ENCODE measurements at places on chromosomes 7 and 10.

- DNase-seq = no peak
These were observed 108.9 kb downstream of the GRID1 start for GRCh38 chr10:86257683-86258082.

DNA sequence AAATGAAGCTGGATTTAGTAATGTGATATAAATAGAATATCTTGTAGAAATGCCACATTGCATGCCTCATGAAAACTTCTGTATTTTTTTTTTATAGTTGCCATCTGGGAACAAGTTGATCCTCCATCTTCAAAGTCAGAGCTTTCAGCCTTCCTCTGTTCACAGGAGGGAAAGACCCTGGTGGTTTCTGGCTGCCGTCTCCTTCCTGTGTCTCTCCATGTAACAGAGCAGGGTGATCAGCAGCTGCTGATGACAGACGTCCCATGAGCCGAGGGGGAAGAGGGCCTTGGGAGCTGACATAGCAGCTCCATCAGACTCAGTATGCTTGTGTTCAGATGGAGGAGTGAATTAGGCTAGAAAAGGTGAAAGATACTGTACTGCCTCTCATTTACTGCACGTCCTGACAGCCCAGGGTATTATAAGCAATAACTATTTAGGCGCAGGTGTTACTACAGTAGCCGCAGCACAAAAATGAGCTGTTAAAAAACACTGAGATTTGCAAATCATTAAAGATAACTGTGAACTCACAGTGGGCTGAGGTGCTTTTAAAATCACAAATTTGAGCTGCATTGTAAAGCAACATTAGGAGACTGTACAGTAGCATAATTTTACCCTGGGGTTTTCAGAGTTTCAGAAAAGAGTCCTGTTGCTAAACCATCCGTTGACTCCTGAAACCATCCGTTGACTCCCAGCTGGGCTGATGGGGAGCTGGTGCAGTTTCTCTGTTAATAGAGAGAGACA lies 103.3 kb downstream of the CFAP58 start:
- DNase-seq = peak; percentile 47

- DNase-seq = no peak
These were observed 133.5 kb downstream of the GALNT11 start for GRCh38 chr7:152158801-152159587.

DNA sequence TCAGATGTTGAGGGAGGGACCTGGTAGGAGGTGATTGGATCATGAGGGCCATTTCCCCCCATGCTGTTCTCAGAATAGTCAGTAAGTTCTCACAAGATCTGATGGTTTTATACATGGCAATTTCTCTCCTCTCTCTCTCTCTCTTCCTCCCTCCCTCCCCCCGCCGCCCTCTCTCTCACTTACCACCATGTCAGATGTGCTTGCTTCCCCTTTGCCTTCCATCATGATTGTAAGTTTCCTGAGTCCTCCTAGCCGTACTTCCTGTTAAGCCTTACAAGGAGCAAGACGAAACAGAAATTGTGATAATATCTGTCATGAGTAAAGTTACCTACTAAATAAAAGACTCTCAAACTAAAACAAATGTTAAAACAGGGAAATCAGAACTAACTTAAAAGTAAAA lies 19.9 kb upstream of the GPR141 start:
- DNase-seq = no peak

DNA sequence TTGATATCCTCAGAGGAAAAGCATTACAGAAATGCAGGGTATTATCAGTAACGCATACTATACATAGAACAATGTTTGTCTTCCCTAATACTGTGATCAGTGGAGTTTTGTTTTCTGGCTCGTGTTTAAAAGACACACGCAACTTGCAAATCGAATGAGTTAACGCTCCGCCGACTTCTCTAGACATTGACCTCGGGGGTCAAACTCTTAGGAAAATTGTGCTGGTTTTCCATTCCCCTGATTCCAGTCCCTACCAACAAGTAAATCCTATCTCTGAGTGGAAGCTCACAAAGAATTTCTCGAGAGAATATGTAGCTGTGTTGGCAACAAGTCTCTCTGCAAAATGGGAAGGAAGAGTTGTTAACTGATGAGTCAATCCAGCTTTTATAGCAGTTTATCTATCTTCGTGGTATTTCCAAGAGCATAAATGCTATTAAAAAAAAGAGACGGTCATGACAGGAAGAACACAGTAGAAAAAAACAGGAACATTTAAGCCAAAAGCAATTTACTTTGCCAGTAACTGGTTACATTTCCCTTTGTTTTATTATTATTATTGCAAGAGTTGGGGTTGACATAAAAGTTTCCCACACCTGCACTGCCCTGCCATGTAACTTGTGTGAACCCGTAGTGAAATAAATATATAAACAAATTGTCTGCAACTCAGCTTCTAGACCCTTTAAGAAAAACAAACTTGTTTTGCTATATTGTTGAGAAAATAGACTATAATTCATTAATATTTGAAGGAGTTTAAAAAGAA lies 144.4 kb downstream of the ARID5B start:
- no peak for DNase-seq

DNA sequence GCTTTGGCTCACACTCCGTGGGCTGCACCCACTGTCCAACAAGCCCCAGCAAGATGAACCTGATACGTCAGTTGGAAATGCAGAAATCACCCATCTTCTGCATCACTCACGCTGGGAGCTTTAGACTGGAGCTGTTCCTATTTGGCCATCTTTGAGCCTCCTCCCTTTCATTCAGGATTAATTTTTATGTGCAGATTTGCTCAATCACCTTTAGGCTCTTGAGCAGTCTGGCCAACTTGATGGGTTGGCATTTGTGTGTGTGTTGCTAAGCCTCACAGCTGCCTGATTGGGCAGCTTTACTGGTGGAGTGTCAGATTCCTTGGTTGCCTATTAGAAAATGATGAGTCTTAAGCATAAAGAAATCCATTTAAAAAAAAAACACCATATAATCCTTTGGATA lies 236.1 kb downstream of the KIF20B start:
- no peak for DNase-seq

DNA sequence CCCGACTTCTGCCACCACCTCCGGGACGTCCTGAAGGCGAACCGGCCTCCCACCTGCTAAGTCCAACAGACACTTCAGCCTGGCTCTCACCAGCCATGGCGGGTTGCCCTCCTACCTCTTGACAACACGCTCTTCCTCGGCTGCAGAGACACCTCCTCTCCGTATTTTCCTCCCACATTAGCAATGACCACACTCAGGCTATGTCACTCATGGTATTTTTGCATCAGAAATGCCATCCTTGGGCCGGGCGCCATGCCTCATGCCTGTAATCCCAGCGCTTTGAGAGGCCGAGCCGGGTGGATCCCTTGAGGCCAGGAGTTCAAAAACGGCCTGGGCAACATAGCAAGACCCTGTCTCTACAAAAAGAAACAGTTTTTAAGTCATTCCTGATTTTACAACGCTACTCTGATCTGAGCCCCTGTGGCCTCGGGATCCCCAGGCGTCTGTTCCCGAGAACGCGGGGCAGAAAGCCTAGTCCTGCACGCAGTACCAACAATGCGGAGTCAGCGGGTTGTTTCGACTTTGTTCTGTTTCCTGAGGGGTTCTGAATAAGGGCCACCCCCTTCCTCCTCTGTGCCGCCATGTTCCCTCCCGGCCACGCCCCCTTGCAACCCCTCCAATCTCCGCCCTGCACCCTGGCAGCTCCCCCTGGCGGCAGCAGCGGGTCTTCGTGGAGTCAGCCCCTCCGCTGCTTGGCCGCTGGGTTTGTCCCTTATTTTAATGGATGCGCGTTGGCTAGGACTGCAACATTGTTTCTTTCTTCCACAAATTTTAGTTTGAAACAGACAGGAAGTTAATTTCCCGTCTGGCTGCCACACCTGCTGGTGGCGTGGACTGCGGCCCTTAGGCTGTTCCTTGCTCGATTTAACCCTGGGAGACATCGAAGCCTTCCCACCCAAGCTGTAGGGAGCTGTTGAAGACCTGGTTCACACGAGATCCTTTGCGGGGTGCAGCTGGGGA lies 9.7 kb upstream of the ZFAND2A start:
- peak; percentile 94 for DNase-seq

DNA sequence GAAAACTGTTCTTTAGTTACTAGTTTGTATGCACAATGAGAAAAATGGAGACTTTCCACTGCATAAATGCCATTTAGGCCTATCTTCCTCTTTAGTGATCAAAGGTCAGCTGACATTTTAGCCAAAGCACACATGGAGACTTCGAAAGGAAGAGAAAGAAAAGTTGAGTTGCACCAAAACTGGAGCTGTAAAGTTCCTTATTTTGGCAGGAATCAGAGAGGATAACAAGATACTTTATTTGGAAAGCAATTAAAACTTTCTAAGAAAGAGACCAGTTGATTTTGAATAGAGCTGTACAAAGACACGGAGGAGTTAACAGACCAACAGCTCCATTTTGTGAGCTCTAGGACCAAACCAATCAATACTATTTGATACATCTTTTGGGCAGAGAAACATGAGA lies 14.2 kb downstream of the ENTPD7 start:
- DNase-seq = no peak

- no peak for DNase-seq
These were observed 901 bp upstream of the CCNY start for GRCh38 chr10:35335133-35336083.

DNA sequence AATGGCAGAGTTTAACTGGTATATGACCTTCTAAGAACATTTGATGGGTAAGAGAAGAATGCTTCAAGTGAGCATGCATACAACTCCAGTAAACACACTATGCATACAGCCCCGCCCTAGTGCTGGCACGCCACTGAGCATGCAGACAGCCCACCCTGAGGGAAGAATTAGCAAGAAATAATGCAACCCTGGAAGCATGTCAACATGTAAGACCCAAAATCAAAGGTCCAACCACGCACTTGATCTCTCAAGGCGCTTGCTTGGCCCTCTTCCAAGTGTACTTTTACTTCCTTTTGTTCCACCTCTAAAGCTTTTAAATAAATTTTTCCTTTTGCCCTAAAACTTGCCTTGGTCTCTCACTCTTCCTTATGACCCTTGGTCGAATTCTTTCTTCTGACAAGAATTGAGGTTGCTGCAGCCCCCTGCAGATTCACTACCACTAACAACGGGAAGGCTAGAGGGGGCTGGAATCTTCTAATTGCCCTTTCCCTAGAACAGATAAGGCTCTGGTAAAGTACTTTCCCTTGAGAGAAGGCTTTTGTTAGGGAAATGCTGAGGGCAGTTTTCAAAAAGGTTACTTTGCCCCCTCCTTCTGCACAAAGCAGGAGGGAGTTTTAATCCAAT lies 3.4 kb downstream of the FAM24B start:
- no peak for DNase-seq

DNA sequence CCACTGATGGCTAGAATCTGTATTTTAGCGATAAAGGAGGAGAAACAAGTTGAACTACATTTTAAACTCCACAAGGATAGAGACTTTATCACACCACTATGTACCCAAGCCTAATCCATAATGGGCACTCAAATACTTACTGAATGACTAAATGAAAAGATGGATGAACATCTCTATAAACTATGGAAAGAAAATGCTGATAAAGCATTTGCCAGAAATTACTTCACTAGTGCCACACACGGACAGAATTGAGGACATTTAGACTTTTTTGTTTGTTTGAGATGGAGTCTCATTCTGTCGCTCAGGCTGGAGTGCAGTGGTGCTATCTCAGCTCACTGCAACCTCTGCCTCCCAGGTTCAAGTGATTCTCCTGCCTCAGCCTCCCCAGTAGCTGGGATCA lies 1.7 kb upstream of the NSUN6 start:
- no peak for DNase-seq

DNA sequence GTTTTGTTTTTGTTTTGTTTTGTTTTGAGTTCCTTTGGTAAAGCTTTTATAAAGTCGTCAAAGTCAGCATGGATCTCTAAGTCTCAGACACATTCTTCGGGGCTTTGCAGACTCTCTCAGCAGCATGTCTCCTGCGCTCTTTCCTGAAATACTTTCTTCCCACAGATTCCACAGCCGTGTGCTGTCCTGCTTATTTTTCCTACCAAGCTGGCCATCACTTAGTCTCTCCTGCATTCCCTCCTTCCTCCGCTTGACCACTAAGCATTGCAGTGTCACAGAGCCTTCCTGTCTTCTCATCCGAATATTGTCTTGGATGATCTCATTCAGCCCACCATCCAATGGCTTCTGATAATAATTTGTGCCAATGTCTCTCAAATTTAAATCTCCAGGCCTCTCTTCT lies 434.3 kb upstream of the C7orf33 start:
- DNase-seq = no peak

DNA sequence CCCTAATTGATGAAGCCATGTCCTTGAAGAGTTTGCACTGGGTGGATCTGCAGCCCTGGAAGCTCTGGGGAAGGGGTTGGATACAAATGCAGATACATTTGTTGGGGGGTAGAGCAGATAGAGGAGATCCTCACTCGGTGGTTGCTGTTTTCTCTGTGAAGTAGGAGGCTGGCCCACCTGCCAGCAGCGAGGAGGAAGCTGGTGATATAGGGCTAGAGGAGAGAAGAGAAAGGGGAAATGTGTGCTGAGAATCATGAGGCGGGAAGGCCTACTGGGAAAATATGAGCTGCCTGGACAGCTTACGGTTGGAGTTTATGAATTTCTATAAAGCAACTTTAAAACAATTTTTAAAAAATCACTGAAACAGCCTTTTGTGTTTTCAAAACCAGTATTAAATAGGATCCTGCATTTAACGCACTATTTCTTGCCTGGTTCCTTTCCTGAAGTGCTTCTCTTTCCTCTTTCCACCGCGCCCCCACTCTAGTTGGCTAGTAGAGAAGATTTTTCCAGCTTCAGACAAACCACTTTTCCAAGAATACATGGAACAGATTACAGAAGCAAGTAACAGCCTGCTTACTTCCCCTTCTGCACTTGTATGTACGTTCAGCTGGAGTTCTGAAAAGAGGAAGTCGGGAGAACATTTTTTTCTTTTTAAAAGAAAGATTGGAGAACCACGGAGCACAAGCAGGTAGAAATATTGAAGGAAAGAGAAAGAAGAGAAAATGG lies 100.6 kb upstream of the GLCCI1 start:
- no peak for DNase-seq

DNA sequence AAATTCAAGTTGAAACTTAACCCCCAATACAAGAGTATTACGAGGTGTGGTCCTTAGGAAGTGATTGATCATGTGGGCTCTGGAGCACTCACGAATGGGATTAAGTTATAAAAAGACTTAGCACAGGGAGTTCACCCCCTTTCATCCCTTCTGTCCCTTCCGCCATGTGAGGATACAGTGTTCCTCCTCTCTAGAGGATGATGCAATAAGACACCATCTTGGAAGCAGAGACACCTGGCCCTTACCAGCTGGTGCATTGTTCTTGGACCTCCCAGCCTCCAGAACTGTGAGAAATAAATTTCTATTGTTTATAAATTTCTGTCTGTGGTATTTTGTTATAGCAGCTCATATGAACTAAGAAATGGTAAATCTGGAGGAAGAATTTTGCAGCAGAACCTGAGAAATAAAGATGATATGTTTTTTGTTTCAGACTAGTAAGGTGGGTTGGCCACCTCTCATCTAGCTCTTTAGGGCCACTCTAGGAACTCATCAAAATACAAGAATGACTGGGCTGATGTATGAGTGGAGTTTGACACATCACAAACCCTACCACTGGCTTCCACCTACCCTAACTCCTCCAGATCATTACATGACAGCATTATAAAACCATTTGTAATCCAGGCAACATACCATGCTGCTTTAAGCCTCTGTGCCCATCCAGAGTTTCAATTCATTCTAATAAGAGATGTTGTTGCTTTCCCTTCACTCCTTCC lies 22.4 kb downstream of the SLC26A5 start:
- no peak for DNase-seq
